ENCODE measurements at places on chromosomes 11 and 22.

DNA sequence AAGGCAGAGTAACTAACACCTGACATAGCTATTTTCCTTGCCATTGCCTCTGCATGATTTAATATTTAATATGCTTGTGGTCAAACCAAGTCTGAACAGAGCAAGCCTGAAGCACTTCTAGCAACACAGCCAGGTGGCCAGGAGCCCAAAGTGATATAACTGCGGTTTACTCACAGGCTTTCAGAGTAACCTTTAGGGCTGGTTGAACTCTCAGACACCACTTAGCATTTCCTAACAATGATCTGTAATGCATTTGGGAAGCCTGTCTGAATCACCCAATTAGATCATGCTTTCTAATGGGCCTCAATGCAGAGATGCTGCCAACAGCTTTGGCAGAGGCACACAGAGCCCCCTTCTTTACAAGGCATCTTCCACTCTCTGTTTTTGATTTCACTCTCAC, 96.1 kb downstream of the FDX1 start:
- no peak for DNase-seq

DNA sequence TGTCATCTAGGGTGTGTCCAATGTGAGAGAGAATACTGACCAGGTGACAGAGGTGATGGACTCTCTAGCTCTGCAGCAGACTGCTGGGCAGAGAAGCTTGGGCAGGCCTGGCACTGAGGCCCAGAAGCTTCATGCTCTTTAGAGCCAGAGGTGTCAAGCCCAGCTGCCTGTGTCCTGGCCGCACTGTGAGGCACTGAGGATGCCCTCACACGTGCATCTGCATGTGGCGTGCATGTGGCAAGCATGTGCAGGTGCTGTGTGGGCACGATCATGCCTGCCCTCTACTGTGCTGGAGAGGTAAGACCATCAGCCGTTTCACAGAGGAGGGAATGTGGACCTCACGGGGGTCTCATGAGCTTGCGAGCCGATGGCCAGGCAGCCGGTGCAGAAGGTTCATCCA, 15.8 kb upstream of the TXNRD2 start:
- DNase-seq: no peak

DNA sequence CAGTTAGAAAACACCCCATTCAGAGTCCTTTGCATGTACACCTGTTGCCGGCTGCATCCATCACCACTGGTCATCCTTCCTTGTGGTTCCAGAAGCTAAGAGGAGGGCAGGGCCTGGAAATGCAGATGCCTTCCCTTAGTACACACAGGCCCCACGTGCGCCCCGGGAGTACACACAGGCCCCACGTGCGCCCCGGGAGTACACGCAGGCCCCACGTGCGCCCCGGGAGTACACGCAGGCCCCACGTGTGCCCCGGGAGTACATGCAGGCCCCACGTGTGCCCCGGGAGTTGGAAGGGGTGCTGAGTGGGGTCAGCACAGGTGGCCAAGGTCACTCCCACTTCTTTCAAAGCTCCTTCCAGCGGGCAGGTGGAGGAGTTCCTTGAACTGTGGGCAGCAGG, 1141.9 kb downstream of the BRD1 start:
- DNase-seq: no peak

DNA sequence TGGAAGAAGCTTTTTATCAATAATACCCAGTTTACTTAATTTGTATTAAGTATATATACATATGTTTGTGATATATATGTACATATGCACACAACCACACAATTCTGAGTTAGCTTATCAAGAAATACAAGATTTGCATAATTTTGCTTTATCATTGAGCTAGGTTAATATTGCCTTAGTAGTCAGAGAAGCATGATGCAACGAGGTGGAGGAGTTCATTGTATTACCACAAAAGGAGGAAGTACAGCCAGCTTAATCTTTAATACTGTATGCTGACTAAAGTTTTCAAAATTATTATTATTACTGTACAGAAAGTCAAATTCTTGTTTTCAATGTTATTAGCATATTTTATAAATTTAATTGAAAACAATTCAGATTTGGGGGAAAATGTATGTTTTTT, 278.4 kb upstream of the PDGFD start:
- no peak for DNase-seq

DNA sequence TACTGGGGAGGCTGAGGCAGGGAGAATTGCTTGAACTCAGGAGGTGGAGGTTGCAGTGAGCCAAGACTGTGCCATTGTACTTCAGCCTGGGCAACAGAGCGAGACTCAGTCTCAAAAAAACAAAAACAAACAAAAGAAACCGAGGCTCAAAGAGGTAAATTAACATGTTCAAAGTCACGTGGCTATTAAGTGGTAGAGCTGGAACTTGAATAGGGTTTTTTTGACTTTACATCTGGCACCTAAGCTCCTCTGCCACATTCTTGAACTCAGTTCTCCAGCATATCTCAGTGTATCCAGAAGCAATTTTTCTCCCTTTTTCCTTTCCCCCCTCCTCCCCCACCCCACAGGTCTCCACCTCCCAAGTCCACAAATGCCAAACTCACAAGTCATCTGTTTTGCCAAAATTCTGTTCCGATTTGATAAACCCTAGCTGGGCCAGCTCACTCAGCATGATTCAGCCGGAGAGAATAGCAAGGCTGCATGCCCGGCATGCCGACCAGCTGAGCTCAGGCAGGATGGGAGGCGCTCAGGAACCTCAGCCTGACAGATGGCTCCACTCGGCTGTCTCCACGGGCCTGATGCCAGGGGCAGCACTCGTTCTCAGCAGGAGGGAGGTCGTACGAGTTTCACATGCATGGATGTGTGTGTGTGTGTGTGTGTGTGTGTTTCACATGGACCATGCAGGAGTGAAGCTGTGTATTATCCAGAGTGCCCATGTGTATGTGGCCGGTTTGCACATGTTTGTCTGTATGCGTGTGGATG, 63.2 kb upstream of the RRAS2 start:
- no peak for DNase-seq
